ENCODE measurements at places on chromosomes 1 and 21.

DNA sequence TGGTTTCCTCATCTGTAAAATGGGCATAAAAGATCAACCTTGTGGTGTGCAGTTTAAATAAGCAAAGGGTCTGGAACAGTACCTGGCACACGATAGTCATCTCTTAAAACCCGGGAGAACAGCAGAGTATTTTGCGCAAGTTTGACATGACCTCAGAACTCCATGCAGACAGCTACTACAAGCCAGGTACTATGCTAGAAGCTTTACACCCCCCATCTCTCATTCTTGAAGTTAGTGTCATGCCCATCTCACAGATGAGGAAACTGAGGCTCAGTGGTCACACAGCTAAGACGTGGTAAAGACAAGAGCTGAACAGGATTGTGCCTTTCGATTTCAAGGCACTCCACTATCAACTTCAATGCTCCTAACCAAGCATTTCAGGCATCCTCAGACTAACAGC is 78.7 kb downstream of the CAPZB start:
- no peak for DNase-seq

DNA sequence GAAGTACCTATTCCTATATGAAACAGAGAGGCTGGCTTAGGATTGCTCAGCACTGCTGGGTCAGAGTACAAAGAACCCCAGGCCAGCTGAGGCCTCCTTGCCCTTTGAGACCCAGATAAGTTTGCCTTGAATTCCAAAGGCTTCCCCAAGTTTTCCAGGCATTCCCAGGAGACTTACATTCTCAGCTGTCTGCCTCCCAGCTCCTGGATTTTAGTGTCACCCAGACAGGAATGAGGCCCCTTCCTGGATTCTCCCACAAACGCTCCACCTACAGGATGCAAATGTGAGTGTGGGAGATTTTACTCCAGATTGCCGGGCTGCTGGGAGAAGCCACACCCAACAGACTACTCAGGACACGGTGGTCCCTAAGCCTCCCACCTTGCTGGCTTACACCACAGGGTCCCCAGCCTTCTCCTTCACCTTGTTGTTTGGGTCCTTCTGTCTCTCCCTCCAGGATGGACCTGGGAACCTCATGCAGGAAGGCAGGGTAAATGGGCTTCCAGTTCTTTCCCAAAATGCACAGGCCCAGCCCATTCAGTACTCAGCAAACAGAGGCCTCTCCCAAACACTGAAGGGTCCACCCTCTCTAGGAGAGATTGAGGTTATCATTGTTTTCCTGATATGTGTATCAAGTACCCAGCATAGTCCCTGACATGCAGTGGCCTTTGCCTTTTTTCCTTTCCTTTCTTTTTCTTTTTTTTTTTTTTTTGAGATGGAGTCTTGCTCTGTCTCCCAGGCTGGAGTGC is 10.6 kb downstream of the RHBG start:
- DNase-seq, result no peak

DNA sequence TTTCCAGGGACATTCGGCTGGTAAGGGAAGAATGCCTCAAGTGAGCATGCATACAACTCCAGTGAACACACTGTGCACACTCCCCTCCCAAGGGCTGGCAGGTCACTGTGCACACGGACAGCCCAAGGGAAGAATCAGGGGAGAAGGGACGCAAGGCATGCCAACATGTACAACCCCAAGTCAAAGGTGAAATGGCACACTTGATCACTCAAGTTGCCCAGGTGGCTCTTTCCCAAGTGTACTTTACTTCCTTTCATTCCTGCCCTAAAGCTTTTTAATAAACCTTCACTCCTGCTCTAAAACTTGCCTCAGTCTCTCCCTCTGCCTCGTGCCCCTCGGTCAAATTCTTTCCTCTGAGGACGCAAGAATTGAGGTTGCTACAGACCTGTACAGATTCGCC is 13.5 kb upstream of the SLC1A7 start:
- DNase-seq, result peak; percentile 27

- DNase-seq, result no peak
These were observed 146.0 kb downstream of the MIS18A start for GRCh38 chr21:32132881-32133280.

GRCh38 chr1:156926175-156926574 is 5.7 kb downstream of the LRRC71 start:
- no peak for DNase-seq

All from ecto neural progenitor cell (in vitro differentiated cells).